ENCODE measurements at places on chromosomes 6 and 20. TPM values are rescaled to one million over a fixed set of nuclear protein-coding genes. Genes with fewer than 3 reads are reported as not detected.

DNA sequence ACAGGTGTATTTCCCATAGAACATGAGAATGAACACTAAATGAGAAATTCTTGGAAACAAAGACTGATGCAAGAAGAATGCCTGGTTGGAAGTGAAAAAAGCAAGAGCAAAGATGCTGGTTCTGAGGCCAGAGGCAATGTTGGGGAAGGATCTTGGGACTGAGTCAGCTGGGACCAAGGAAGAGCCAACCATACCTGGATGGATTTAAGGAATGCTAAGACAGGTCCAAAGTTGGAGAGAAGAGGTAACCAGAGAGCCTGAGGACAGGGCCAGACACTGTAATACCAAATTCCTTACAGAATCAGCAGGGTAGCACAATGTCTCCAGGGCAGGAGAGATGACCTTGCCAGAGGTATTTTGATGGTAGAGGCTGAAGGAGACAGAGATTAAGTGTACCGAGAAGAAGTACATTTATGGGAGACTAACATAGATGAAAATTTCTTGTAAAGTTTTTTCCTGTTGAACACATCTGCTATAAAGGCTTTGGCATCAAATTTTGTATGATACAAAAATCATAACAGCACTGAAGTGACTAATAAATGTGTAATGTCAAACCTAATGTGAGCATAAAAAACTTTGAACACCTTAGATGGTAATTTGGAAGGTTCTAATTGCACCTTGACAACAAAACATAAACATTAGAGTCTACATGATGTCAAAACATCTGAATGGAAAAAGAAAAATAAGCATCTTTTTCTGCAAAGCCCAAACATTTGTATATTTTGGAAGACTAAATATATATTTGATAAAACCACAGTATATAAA lies 221.7 kb upstream of the MARCKS start:
- no peak for DNase-seq

- no peak for DNase-seq
Measured at GRCh38 chr6:36147294-36147693, 17.0 kb downstream of the MAPK13 start.

The PTGIS gene
- total RNA-seq: 45.2 TPM

DNA sequence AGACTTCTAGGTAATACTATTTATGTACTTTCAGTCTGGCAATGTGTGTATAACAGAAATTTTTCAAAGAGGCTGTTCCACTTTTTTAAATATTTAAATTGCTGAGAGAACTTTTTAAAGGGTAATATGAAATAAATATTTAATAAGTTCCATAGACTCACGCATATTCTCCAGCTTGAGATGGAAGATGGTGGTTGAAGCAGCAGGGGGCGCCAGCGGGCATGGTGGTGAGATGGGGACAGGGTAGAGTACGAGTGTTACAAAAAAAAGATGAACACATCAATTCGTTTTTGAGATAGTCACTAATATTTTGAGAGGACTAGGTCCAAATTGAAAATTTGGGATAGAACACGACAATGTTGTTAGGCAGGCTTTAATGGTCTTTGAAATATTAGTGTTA lies 68.4 kb downstream of the RSPO3 start:
- DNase-seq: peak; percentile 65

The PMEPA1 gene
- 28.3 TPM for total RNA-seq

The CLPSL1 gene
- not detected for total RNA-seq

DNA sequence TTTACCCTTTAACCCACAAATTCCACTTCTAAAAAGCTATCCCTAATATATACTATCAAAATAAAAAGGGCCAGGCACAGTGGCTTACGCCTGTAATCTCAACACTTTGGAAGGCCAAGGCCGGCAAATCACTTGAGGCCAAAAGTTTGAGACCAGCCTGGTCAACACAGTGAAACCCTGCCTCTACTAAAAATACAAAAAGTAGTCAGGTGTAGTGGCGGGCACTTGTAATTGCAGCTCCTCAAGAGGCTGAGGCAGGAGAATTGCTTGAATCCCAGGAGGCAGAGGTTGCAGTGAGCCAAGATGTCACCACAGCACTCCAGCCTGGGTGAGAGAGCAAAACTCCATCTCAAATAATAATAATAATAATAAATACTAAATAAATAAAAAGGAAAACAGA lies 82.5 kb downstream of the TRIM27 start:
- no peak for DNase-seq

DNA sequence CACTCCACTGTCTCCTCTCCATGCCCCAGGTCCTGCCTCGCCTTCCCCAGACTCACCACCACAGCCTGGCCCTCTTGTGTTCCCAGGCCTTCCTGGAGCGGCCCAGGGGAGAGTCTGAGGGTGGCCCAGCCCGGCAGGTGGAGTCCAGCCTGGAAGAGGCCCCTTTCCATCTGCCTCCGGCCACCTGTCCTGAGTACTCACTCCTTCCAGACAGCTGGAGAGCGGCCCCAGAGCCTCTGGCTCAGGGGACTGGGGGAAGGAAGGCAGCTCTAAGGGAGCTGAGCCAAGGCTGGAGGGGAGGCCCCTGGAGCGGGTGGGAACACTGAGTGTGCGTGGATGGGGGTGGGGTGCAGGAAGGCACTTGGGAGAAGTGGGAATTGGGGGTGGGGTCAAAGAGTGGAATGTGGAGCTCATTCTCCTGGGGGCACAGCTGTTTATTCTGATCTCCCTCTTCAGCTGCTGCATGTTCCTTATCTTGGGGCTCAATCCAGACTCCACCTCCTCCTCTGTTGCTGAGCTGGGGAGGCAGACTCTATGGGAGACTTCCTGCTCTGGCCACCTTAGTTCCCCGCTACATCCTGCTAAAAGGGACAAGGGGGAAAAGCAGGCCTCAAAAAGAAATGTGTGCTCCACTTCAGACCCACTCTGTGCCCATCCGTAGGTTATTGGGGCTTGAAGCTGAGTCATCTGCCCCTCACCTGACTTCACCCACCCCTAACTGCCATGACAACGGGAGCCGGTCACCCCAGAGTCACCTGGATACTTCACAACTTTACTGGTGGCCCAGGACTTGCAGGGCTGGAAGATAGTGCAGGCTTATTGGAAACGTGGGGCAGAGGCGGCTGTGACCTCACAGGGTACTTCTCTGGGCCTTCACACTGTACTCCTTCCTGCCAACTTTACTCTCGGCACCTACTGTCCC lies 19.5 kb upstream of the TAF8 start:
- DNase-seq: peak; percentile 41

GRCh38 chr20:9241721-9242427 lies 173.0 kb downstream of the PLCB4 start:
- no peak for DNase-seq

Measured in left cardiac atrium (tissue), 4 donors.